ENCODE measurements at places on chromosomes 5 and 9.

DNA sequence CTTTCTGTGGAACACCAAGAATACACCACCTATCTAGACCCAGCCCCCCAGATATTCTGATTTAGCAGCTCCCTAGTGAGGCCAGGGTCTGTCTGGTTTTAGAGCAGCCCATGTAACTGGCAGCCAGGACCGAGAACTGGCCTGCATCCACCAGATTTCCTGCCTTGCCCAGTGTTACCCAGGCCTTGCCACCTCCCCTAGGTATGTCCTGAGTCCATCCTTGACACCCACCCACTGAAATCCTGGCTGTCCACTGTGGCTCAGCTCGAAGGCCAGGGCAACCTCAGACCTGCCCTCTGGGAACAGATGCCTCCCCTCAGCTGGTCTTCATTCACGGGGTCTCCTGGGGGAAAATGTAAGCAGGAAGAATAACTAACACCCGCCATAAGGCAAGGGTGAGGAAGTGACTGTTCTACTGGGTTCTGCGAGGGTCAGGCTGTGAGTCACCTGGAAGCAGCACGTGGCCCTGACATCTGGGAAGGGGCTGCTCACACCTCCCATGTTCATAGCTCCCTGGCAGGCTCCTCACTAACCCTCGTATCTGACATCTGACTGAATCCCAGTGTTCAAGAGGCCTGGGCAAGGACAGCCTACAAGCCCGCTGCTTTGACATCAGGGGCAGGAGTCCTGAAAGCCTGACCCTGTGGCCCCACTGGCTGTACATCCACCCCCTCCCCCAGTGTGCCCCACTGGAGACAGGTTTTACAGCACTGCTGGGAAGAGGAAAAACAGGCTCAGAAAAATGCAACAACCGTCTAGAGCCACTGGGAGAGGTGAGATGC lies 72.7 kb downstream of the SEMA4D start:
- DNase-seq = no peak

DNA sequence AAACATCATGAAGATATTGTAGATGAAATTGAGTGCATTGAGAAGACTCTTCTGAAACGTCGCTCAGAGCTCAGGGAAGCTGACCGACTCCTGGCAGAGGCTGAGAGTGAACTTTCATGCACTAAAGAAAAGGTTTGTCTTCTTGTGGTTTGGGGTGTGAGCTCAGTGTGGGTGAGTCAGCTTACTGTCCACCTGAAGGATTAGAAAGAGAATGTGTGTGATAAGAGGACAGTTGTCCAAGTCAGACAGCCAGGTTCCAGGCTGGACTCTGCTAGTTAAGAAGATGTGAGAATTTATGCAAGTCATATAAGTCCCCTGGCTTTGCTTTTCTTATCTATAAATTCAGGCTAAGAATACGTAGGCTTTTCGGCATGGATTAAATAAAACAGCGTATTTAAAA lies 46.9 kb downstream of the RAB14 start:
- no peak for DNase-seq

GRCh38 chr5:154997746-154998145 lies 15.8 kb upstream of the KIF4B start:
- no peak for DNase-seq

DNA sequence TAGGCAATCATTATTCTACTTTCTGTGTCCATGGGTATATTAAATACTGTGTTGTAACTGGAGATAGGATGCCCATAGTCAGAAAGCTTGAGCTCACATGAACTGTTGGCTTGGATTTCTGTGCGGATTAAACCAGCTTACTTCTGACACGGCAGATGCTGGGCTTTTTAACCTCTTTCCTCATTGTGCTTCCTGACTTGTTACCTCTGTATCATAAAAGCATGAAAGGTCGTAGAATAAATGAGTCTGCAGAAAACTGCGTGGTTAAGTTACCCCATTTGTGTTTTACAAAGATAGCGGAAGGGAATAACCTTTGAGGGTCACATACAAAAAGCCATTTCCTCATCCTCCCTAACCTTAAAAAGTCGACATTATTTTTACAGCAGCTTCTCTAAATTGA lies 199.5 kb upstream of the DMRT1 start:
- DNase-seq = no peak

- no peak for DNase-seq
These were observed 147.0 kb downstream of the CAVIN4 start for GRCh38 chr9:100724886-100725285.

DNA sequence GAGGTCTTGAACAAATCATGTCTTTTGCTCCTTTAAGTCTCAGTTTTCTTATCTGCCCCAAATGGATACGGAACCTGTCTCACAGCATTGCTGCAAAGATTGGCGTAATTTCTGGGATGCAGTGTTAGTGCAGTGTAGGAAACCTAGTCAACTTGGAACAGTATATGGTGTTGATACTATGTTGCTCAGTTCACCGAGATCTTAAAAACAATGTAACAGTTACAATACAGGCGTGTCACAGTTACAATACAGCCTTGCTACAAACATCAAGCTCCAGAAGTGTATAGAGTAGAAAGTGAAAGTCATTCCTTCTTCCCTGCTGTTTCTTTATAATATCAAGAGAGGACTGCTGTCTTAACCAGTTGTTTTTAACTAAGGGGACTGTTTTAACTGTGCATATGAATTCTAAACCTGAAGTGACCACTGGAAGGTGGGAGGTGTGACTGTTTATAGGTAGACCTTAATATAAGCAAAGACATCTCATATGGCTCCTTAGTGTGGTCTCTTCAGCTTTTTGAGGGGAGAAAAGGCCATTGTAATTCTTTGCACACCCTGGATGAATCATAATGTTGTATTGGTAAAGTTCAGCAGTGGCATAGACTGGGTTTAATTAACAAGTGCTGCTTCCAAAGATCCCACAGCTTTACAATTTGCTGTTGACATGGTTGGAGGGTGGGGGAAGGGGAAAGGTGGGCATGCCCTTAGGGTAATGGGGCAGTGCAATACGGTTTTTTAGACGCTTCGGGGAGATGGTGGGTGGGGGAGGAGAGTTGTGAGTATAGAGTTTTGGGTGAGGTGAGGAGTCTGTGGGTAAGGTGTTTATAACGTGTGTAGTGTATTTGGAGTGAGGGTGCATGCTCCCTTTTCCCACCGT lies 12.9 kb downstream of the PRRC2B start:
- DNase-seq = no peak
